Upper lobe of right lung (tissue), 1 donor: ENCODE measurements at places on chromosomes 7 and 10. TPM values are rescaled to one million over a fixed set of nuclear protein-coding genes. Genes with fewer than 3 reads are reported as not detected.

Gene ZNF804B
- not detected for total RNA-seq

Gene SEMA4G
- 6.7 TPM for total RNA-seq

Gene PHYHIPL
- not detected for total RNA-seq

Gene PNLIPRP1
- not detected for total RNA-seq

Gene TSC22D4
- 51.8 TPM for total RNA-seq

Gene CYP2E1
- 2.1 TPM for total RNA-seq

Gene ACBD7
- total RNA-seq, result not detected

- H3K27ac ChIP-seq, result no peak overlapping the region
- H3K36me3 ChIP-seq, result peaks cover 12% of the 10 kb centered on the region
- H3K4me1 ChIP-seq, result no peaks in the 10 kb centered on the region
- DNase-seq, result no peak
- H3K27me3 ChIP-seq, result no peaks in the 10 kb centered on the region
- H3K4me3 ChIP-seq, result no peak overlapping the region
Measured at GRCh38 chr7:66453340-66453739, 175.3 kb upstream of the KCTD7 start.

GRCh38 chr7:151379193-151379520 lies 30.7 kb downstream of the WDR86 start:
- peaks cover 42% of the 10 kb centered on the region for H3K36me3 ChIP-seq
- H3K4me1 ChIP-seq, result peaks cover 10% of the 10 kb centered on the region
- peak; percentile 38 for DNase-seq
- H3K27me3 ChIP-seq, result peaks cover 27% of the 10 kb centered on the region
- H3K27ac ChIP-seq, result no peak overlapping the region

GRCh38 chr10:59177836-59178235 lies 1.4 kb downstream of the PHYHIPL start:
- H3K27ac ChIP-seq, result no peak overlapping the region
- no peak for DNase-seq
- peaks cover 3% of the 10 kb centered on the region for H3K4me1 ChIP-seq
- no peak overlapping the region for H3K4me3 ChIP-seq

GRCh38 chr10:85008488-85009184 lies 680.2 kb downstream of the CCSER2 start:
- H3K4me3 ChIP-seq, result no peak overlapping the region
- H3K4me1 ChIP-seq, result no peaks in the 10 kb centered on the region
- DNase-seq, result no peak
- no peaks in the 10 kb centered on the region for H3K36me3 ChIP-seq
- no peak overlapping the region for H3K27ac ChIP-seq
- H3K27me3 ChIP-seq, result no peaks in the 10 kb centered on the region

GRCh38 chr10:62237506-62237905 lies 31.1 kb downstream of the RTKN2 start:
- no peak overlapping the region for H3K4me3 ChIP-seq
- H3K27ac ChIP-seq, result no peak overlapping the region
- H3K4me1 ChIP-seq, result no peaks in the 10 kb centered on the region
- H3K27me3 ChIP-seq, result no peaks in the 10 kb centered on the region
- no peaks in the 10 kb centered on the region for H3K36me3 ChIP-seq

- H3K27me3 ChIP-seq, result no peaks in the 10 kb centered on the region
- DNase-seq, result no peak
- H3K4me3 ChIP-seq, result peak overlapping the region; percentile 88
- H3K4me1 ChIP-seq, result peaks cover 83% of the 10 kb centered on the region
Measured at GRCh38 chr10:110502072-110502845, 4.6 kb downstream of the DUSP5 start.

- no peaks in the 10 kb centered on the region for H3K36me3 ChIP-seq
- H3K27ac ChIP-seq, result no peak overlapping the region
- H3K4me3 ChIP-seq, result no peak overlapping the region
Measured at GRCh38 chr7:40507166-40507565, 372.4 kb downstream of the SUGCT start.
